ENCODE measurements at places on chromosomes 4 and X.

GRCh38 chr4:94590493-94590892 is 138.8 kb downstream of the PDLIM5 start:
- no peaks in the 10 kb centered on the region for H3K4me1 ChIP-seq
- peaks cover 1% of the 10 kb centered on the region for H3K36me3 ChIP-seq
- H3K27me3 ChIP-seq, result no peaks in the 10 kb centered on the region
- no peak for DNase-seq
- no peak overlapping the region for H3K4me3 ChIP-seq

DNA sequence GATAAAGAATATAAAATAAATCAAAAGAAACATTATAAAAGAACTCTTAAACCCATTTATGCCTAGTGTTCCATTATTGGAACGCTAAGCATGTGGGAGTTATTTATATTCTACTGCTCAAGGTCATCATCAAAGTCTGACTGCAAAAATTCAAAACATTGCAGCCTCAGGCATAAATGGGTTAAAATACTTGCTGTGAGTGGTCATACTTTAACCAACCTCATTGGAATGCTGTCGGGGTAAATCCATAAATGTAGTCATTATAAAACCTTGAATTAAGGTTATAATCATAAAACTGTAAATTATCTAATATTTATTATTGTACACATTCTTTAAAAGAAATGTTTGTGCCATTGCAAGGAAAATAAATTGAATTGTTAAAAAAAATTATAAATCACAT is 55.0 kb downstream of the RPS6KA6 start:
- no peak for DNase-seq
- H3K27me3 ChIP-seq, result no peaks in the 10 kb centered on the region
- H3K36me3 ChIP-seq, result no peaks in the 10 kb centered on the region
- H3K4me1 ChIP-seq, result no peaks in the 10 kb centered on the region
- no peak overlapping the region for H3K4me3 ChIP-seq
- no peak overlapping the region for H3K27ac ChIP-seq

DNA sequence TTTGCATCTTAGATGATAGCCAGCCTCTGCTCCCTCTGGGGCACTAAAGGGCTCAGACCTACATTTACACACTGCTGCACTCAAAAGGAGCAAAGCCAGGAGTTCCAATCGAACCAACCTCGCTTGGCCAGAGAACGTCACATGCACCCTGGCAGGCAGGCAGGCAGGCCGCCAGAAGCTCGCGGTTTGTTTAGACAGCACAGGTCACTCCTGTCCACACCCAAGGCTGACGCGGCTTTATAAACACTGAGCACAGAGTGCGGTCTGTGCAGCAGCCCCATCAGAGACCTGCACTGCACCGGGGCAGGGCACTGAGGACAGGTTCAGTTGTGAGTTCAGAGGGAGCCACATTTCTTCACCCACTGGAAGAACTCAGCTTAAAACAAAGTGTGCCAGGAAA is 143.9 kb downstream of the BCOR start:
- no peak overlapping the region for H3K4me3 ChIP-seq
- no peaks in the 10 kb centered on the region for H3K36me3 ChIP-seq
- peak; percentile 77 for DNase-seq
- no peaks in the 10 kb centered on the region for H3K4me1 ChIP-seq
- H3K27ac ChIP-seq, result no peak overlapping the region

GRCh38 chr4:82225030-82225429 is 148.8 kb downstream of the HNRNPD start:
- H3K4me3 ChIP-seq, result no peak overlapping the region
- no peak for DNase-seq
- H3K27me3 ChIP-seq, result no peaks in the 10 kb centered on the region
- no peaks in the 10 kb centered on the region for H3K4me1 ChIP-seq
- no peak overlapping the region for H3K27ac ChIP-seq
- H3K36me3 ChIP-seq, result no peaks in the 10 kb centered on the region

GRCh38 chrX:149453030-149453429 is 52.1 kb downstream of the IDS start:
- no peaks in the 10 kb centered on the region for H3K36me3 ChIP-seq
- no peak for DNase-seq
- H3K4me1 ChIP-seq, result no peaks in the 10 kb centered on the region
- H3K27ac ChIP-seq, result no peak overlapping the region
- H3K4me3 ChIP-seq, result no peak overlapping the region

GRCh38 chr4:25936696-25937095 is 22.7 kb downstream of the SMIM20 start:
- no peak overlapping the region for H3K27ac ChIP-seq
- no peaks in the 10 kb centered on the region for H3K36me3 ChIP-seq
- H3K4me1 ChIP-seq, result no peaks in the 10 kb centered on the region
- H3K27me3 ChIP-seq, result no peaks in the 10 kb centered on the region

GRCh38 chrX:41781500-41781899 is 57.5 kb downstream of the GPR82 start:
- H3K27ac ChIP-seq, result no peak overlapping the region
- H3K4me3 ChIP-seq, result no peak overlapping the region
- no peaks in the 10 kb centered on the region for H3K27me3 ChIP-seq
- H3K4me1 ChIP-seq, result no peaks in the 10 kb centered on the region
- no peaks in the 10 kb centered on the region for H3K36me3 ChIP-seq

DNA sequence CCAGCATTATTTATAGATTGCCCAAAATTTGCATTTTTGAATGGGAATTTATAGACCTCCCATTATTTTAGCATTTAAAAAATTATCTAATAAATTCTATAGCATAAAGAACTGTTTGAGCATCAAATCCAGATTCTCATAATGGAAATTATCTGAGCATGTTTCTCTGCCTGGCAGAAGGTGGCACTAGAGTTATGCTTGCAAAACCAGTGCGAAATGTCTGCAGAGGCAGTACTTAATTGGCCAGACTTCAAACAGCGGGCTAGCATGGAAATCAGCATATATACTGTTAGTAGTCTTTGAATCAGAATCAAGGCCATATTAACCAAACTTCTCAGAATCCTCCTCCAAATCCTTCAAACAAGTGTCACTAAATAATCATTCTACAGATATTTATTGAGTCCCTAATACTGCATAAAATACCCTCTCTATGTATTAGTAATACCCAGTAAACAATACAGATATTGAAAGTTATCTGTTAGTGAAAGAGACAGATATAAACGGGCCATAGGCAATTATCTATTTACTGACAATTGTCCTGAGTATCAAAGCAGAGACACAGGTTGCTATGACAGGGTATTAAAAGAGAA is 78.7 kb upstream of the DCLK2 start:
- DNase-seq, result no peak
- no peak overlapping the region for H3K27ac ChIP-seq
- H3K27me3 ChIP-seq, result no peaks in the 10 kb centered on the region
- H3K4me3 ChIP-seq, result no peak overlapping the region
- H3K4me1 ChIP-seq, result no peaks in the 10 kb centered on the region

DNA sequence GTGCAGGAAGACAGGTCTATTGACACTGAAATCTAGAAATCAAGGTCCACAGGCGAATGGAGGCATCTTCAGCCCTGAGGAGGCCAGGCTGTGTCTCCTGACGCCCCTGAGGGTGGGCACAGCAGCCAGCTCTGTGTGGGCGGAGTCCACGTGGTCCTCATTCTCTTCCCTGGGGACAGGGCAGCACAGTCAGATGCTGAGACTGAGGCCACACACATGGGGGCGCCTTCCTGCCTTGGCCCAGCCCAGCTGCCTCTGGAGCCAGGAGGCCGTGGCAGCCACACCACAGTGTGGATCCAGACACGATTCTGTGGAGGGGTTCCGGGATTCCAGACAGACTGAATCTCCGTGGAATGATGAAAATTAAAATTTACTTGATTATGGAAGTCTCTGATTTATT is 20.8 kb downstream of the FGFR3 start:
- no peaks in the 10 kb centered on the region for H3K4me1 ChIP-seq
- H3K27me3 ChIP-seq, result no peaks in the 10 kb centered on the region
- no peak overlapping the region for H3K27ac ChIP-seq
- no peak for DNase-seq
- H3K4me3 ChIP-seq, result no peak overlapping the region

GRCh38 chrX:41066969-41067368 is 18.3 kb upstream of the USP9X start:
- no peak overlapping the region for H3K27ac ChIP-seq
- H3K4me3 ChIP-seq, result no peak overlapping the region
- no peak for DNase-seq
- no peaks in the 10 kb centered on the region for H3K27me3 ChIP-seq
- H3K4me1 ChIP-seq, result no peaks in the 10 kb centered on the region

DNA sequence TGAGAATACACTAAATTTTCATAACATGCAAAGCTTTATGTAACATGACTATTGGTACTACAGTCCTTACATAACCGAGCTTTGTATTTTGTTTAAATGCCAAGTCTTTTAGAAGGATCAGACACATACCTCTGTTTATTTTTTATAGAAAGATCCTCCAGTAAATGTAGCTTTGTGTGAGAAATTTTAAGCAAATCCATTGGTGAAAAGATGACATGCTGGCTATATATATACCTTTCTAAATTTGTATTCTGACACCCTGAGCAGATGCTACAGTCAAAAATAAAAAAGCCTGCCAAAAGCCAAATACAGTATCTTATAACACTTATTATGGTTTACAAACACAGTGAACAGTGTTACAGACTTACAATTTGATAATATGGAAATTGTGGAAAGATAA is at the start of gene YIPF7:
TSS of gene YIPF7 (minus strand) at position 201 of the 400 bp plus-strand sequence. CDS start 1,525 bp downstream, outside the sequence.
- no peak within 1 kb of the TSS for H3K4me3 ChIP-seq
- H3K27ac ChIP-seq, result no peak within 1 kb of the TSS
- H3K36me3 ChIP-seq, result no peaks in the 10 kb centered on the region
- H3K27me3 ChIP-seq, result no peaks in the 10 kb centered on the region

DNA sequence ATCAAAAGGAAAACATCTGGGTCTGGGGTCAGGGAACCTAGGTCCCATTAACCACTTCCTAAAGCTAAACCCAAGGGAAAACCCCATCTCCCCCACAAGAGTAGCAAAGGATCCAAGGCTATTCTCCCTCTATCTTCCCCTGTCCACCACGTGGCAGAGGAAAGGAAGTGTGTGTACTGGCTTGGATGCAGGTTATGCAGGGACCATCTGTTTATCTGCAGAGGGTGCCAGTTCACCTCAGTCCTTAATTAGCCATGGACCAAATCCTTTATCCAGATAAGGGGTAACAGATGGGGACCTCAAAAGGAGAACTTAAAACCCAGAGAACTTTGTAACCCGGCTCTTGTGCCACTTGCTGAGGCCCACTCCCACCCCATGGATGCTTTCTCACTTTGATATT is 135.3 kb downstream of the ZNF518B start:
- H3K4me1 ChIP-seq, result no peaks in the 10 kb centered on the region
- peaks cover 3% of the 10 kb centered on the region for H3K27me3 ChIP-seq
- no peak overlapping the region for H3K4me3 ChIP-seq
- no peak overlapping the region for H3K27ac ChIP-seq
- DNase-seq, result no peak
- no peaks in the 10 kb centered on the region for H3K36me3 ChIP-seq

Measured in breast epithelium (tissue), 4 donors.